ENCODE measurements at places on chromosomes 5 and 9.

DNA sequence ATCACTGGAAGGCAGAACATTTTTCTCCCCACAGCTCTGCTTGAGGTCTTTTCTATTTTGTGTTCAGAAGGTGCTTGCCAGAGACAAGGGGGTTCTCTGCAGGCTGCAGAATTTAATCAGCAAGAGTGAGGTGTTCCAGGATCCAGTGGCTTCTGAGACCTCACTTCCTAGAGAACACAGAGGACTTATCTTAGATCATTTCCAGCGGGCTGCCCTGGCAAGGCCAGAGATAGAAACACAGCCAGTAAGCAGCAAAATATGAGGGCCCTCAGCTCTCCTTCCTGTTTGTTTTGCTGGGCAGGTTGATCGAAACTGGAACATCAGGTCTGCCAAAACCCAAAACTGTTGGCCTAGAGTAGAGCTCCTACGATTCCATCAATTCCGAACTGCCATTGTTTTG is 187.3 kb downstream of the DIRAS2 start:
- no peak for ATAC-seq

DNA sequence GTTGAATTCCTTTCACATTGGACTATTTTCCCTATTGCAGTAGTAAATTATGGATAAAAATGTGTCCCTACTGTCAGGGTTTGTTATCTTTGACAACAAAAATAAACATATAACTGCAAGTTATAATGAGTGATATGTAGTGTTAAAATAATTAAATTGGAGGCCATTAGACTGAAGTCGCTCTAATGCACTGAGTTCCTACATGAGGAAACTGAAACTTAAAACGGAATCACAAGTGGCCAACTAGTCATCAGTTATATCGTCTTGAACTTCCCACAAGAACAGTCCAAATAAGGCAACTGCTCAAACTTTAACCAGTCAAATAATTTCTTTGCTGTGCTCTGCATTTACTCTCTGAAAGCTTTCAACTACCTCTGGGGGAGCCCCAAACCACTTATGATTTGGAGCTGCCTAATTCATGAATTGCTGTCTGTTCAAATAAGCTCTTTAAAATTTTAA is 2.1 kb upstream of the IFT74 start:
- no peak for ATAC-seq

DNA sequence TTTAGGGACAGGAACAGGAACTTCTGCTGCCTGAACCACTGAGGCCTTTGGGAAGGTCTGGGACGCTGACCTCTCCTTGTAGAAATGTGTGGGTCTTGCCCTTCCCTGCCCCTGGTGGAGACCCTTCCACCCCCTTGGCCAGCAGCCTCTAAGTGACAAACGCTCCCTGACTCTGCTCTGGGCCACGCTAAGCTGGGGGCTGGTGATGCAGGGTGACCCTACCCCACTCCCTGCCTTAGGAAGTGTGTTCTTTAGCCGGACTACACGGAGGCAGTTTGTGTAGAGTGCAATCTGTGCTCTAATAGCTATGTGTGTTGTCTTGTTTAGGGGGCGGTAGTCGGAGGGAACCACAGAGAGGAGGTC is 123.0 kb downstream of the COL23A1 start:
- ATAC-seq = no peak

GRCh38 chr5:59782856-59783255 is 110.7 kb downstream of the PDE4D start:
- no peak for ATAC-seq

- no peak for ATAC-seq
These were observed 124.8 kb upstream of the PTCH1 start for GRCh38 chr9:95641586-95641985.

GRCh38 chr5:17336054-17336453 is 118.6 kb downstream of the BASP1 start:
- ATAC-seq = no peak

DNA sequence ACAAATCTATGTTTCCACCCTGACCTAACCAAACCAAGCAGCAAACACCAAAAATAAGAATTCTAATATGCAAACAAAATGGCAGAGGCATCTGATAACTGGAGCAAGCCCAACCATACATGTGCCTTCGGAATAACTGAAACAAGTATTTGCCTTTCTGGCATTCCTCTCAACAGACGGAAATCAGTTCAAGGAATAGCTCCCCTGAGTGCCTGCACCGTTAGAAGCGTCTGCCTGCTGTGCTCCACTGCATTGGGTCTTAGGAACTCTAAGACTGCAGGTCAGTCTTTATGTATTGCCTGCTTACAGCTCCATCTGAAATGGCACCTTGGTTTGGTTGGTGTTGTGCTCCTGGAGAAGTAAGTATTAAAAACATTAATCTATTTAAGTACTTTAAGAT is 98.5 kb downstream of the MRPS27 start:
- no peak for ATAC-seq

Data from stimulated activated memory B cell treated with anti-CD40 and anti-IgM and Interleukin-4, amounts not matched to agents 10 μg/mL and 1 μg/mL and 100 μg/mL, for 72 hours (primary cell).